Transverse colon (tissue), 4 donors: ENCODE measurements at places on chromosomes 7 and 10. TPM values are rescaled to one million over a fixed set of nuclear protein-coding genes. Genes with fewer than 3 reads are reported as not detected.

DNA sequence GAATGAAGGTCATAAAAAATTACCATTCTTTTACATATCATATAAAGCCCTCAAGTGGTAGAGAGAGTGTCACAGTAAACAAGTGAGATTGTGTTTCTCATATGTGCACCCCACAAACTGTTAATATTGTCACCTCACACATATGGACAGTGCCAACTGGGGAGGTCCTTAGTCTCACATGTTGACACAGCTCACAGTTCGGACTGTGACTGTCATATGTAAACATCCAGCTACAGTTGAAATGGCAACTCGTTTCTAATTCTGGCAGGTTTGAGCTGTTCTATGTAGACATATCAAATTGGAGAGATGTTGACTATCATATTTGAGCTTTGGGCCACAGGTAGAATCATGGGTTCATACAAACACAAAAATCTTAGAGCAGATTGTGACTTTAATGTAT lies 39.4 kb upstream of the ZNF107 start:
- DNase-seq, result no peak

Gene PAPOLB
- total RNA-seq, result 0.60 TPM

GRCh38 chr7:124171068-124171467 lies 138.2 kb upstream of the TMEM229A start:
- no peak for DNase-seq

DNA sequence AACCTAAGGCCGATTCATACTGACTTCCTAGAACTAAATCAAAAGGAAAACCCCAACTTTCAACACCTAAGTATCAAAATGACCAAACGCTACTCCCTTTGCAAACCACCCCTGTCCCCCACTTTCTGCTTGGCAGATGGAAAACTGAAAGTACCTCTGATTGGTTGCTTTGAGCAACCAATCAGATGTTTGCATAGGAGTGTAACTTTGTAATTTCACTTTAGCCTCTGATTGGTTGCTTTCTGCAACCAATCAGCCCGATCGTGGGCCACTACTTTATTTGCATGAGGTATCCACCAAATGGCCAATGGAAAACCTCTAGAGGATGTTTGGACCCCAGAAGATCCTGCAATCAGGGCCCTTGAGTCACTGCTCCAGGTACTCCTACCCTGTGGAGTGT lies 12.3 kb upstream of the SNX10 start:
- DNase-seq, result no peak

GRCh38 chr7:106947244-106947728 lies 82.2 kb downstream of the PIK3CG start:
- peak; percentile 44 for DNase-seq

GRCh38 chr7:149071641-149072437 lies 18.7 kb downstream of the ZNF786 start:
- no peak for DNase-seq

DNA sequence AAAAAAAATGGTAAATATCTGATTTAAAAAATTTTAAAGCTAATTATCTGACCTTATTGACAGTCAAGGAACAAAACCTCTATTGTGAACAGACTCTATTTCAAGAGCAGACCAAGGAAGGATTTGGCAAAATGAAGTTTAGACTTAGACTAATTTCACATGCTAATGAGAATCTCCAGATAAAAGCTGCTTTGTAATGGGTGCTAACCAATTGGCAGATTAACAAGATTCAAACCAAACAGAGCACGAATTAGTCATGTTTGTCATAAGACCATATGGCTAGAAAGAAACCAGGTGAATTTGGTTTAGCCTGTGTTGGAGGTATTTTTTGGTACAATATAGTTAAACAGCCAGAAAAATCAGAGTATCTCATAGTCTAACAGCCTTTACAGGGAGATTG lies 429.1 kb upstream of the NFE2L3 start:
- DNase-seq, result no peak

DNA sequence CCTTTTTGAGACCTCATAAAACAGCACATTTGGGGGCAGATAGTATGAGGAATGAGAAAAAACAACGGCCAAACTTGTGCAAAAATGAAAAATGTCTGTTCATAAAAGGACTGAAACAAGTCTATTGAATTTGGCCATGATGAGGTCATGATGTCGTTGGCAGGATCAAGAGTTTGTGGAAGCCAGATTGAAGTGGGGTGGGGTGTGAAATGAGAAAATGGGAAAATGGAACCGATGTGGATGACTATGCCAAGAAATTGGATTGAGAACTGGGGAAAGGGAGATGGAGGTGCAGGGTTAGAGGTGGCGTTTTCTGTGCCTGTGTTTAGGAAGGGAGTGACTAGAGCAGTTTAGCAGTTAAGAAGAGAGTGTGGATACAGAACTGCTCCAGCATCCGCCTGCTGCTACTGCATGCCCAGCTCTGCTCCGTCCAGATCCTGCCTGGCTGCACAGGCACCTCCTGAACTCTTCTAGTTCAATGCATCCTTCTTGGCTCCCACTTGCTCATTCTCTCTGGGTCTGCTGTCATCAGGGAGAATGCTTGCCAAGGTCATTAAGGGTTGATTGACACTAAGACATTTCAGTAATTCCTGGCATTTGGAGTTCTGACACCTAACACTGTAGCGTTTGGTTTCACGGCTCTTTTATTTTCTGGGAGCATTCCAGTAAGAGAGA lies 111.9 kb downstream of the GALNT17 start:
- no peak for DNase-seq

- peak; percentile 42 for DNase-seq
These were observed 2.3 kb downstream of the AQP1 start for GRCh38 chr7:30913821-30914515.

GRCh38 chr10:3776796-3777571 lies 8.0 kb downstream of the KLF6 start:
- DNase-seq, result peak; percentile 72

Gene KNDC1
- total RNA-seq, result not detected

Gene PRRT4
- 0.41 TPM for total RNA-seq

DNA sequence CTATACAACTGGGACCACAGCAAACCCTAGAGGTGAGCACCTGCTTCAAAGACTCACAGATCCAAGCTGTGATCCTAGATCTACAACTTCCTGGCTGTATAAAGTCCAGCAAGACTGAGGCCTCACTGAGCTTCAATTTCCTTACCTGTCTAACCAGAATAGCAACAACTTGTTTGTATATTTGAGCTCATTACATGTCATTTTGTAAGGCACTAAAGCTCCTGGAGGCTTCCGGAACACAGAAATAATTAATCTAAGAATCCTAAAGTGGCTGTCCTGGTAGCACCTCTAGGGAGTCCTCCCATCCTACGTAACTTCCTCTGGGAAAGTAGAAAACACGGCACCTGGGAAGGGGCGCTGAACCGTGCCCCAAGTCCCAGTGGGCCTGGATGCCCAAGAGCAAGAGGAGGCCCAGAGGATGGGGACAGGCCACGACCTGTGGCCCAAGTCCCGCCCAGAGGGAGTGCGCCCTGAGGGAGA lies 39.4 kb downstream of the HK1 start:
- no peak for DNase-seq

DNA sequence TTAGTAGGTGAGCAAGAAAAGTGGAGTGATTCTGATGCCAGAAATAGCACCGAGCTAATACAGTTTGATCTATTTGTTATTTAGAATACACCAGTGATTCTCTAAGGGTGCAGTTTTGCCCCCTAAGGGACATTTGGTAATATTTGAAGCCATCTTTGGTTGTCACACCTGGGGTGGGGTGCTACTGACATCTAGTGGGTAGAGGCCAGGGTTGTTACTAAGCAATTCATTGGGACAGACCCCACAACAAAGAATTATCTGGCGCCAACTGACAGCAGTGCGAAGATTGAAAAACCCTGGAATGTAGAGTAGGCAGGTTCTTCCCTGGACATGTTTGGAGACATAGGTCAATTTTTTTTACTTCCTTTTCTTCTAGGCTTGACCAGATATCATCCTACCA lies 14.6 kb downstream of the PALS2 start:
- no peak for DNase-seq

DNA sequence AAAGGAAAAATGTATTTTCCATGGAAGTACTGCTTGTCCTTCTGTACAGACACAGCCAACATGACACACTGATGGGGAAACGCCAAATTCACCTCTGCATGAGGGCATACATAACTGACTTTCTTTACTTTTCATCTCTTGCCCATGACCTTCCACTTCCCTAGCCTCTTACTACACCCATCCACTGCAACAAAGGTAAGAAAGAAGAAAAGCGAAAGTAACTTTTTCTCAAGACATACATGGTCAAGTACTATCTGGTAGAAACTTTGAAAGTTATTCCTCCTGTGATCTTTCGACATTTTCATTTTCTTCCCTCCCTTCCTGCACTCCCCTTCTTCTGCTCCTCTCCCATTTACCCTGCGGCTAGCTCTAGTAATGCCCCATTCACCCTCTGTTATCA lies 130.8 kb downstream of the USP6NL start:
- DNase-seq, result no peak

Gene NKX2-3
- total RNA-seq, result 10.1 TPM

- DNase-seq, result peak; percentile 13
These were observed 10.8 kb upstream of the NKX2-3 start for GRCh38 chr10:99521765-99522469.

DNA sequence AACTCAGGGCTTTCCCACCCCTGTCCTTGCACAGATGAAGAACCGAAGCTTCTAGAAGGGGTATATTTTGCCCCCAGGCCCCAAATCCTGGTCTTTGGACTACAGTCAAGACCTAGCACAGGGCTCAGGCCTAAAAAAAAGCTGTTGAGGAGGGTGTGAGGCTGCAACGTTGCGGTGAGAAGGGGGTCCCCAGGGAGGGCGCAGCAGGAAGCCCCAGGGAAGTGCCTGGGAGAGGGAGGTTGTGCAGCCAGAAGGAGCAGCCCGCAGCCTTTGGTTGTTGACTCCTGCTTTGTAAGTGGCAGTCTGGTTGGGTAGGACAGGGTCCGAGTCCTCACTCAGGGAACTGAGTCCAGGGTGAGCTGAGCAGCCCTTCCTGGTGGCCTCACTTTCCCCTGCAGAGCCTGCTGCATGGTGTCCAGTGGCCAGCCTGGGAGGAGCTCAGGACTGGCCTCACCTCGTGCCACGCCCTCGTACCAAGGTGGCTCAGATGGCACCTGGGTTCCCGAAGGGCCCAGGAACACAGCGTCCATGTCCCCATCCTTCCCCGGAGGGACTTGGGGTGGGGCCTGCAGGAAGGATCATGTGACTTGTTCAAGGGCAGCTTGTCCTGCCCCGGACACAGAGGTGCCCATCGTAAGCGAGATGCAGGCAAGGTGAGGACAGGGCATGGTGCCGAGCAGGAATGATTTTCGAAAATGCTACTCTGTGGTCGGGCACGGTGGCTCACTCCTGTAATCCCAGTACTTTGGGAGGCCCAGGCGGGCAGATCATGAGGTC lies 166.4 kb upstream of the TNRC18 start:
- DNase-seq, result no peak

DNA sequence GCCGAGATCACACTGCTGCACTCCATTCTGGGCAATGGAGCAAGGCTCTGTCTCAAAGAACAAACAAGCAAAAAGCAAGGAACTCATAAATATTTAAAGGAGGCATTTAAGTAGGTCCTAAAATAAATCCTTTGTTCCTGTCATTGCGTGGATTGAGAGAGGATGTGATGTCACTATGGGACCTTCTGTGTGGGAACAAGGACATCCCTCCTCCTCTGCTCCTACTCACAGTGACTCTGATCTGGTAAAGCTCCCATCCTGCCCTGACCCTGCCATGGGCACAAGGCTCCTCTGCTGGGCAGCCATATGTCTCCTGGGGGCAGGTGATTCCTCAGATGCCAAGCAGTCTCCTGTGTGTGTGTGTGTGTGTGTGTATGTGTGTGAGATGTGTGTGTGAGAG lies 74.1 kb upstream of the PRSS58 start:
- DNase-seq, result no peak

DNA sequence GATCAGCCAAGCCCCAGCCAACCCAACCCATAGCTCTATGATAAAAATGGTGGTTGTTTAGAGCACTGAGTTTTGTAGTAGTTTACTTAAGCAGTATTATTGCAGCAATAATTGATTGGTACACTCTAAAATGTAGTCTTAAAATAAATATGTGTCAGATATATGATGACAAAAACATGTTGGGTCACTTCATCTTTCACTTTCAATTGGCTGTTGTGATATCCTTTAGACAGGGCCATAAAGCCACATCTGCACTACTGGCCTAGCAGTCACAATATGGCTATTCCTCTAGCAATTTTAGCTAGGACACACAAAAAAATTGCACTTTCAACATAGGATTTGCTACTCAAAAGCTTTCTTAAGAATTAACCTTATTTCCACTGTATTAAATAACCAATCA lies 5.9 kb upstream of the CAV1 start:
- DNase-seq, result no peak

- DNase-seq, result no peak
These were observed 45.5 kb upstream of the BET1 start for GRCh38 chr7:94049615-94050014.

DNA sequence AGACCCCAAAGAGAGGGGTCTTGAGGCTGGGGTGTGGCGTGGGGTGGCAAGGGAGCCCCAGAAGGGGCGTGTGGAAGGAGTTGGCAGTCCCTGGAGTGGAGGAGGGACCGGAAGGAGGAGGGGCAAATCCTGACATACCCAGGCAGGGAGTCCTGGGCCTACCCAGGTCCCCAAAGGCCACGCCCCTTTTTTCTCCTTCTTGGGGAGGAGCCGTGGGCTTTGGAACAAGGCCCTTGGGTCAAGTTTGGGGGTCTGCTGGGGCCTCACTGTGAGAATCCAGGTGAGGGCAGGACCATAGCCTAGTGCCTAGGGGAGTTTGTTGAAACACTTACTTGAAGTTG lies 1.2 kb upstream of the SMARCD3 start:
- peak; percentile 48 for DNase-seq
